ENCODE measurements at places on chromosomes 6 and 20.

GRCh38 chr6:25995507-25995906 lies 32.9 kb downstream of the TRIM38 start:
- DNase-seq, result peak; percentile 20

DNA sequence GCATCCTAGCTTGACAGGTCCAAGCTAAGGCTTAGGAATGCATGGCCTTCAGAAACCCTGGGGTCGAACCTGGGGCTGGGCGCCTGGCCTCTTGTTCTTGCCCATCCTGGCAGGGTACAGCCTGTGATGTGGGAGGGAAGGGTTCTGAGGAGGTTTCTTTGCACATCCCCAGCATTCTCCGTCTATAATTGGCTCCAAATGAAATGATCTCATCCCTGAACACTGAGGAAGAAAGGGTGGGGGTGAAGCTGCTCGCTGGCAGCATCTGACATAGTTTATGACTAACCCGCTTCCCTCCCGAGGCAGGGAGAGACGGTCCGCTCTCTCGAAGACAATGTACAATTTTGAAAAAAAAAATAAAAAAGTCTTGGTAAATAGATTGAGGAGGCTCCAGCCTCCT lies 67.1 kb upstream of the ZNFX1 start:
- no peak for DNase-seq

- DNase-seq, result no peak
These were observed 5.5 kb downstream of the SNRPB start for GRCh38 chr20:2465100-2465499.

DNA sequence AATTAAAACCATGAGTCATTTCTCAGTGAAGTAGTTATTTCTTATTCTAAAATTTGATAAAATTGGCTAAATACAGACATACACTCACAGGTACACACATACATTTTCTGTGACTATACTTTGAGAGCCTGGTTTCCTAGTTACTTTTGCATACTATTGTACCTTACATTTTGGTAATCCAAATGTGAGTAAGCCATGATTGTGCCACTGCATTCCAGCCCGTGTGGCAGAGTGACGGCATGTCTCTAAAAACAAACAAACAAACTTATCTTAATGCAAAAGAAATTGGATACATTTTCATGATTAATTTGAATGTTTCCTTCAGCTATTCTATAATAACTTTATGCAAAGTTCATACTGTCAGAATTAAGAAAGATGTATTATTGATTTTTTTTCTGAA lies 628.8 kb downstream of the GRIK2 start:
- DNase-seq, result no peak

DNA sequence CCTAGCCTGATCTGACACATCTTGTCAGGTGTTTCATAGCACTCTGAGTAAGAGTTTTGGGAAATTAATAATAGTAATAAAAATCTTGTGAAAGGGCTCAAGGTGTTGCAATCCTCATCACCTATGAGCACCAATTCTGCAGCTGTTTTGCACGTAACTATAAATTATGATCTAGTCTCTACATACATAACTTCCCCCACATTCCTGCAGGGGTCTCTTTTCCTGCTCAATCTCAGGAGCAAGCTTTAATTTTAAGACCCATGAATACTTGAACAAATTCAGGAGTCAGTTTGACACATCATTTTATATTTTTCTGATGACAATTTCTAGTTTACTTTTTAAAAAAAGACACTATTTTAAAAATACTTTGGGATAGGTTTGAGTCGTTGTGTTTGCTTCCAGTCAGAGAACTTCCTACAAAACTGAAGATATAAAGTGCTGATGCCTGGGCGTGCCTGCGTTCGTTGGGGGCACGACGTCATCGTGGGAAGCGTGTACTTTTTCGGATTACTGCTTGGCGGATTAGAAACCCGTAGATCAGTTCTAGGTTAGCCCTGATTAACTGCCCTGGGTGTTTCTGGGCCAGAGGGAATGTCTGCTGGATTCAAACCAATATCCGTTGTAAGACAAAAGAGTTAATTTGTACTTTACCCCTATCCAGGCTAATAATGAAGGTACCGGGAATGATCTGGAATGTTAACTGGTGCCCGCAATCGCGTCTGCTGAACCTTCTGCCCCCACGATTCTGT lies 1.0 kb upstream of the E2F3 start:
- peak; percentile 48 for DNase-seq

GRCh38 chr6:110472739-110473138 lies 3.7 kb downstream of the SLC22A16 start:
- no peak for DNase-seq

GRCh38 chr6:132816660-132817059 lies 2.3 kb downstream of the RPS12 start:
- no peak for DNase-seq

DNA sequence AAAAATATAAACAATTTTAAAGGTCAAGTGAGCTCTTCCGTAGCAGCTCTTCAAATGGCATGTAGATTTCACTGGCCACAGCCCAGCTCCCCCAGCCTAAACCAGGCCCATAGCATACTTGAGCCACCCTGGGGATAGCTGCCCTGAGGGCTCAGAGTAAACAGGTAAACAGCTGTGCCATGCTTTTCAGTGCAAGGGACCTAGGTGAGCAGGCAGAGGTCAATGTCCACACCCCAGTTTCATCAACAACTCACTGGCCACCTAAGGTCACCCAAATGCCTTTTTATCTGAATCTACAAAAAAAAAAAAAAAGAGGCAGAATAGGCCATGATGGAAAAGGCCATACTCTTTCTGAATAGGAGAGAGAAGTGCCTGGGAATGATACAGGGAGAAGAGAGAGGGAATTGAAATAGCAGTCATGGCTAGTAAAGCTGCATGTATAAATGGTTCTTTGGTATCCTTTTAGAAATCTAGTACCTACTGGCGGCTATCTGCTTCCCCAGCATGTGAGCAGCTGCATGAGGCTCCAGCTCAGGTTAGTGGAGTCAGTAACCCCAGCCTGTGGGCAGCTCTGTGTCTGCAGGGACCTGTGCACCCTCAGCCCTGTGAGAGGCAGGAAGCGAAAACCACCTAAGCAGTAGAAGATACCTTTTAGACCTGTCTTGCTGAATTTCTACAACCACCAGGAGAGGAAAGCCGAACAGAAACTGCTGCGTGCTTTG lies 77.0 kb downstream of the FOXA2 start:
- no peak for DNase-seq

DNA sequence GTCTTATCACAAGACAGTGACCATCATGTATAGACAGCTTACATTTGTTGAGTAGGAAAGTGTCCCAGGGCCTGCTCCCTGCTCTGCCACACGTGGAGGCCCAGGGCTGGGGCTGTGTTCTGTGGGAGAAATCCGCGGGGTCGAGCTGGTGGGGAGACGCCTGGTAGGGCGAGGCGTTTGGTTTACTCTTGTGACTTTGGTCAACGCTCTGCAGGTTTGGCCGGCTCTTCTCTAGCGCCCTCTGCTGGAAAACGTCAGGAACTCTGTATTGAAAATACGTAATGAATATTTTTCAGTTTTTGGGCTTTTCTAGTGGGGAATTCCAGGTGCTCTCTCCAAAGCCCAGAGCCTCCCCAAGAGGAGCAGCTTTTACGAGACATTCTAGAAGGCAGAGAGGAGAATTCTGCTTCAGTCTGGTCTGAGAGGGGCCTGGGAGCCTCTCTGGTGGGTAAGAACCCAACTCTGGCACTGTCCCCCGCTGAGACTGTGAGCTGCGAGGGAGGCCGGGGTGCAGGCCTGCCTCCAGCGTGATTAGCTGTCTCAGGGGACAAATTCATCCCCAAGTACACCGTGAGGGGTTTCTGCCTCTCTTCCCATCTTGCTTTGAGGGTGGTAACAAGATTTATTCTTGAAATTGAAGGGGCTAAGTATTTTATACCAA lies 112.6 kb upstream of the RALGAPA2 start:
- peak; percentile 68 for DNase-seq

DNA sequence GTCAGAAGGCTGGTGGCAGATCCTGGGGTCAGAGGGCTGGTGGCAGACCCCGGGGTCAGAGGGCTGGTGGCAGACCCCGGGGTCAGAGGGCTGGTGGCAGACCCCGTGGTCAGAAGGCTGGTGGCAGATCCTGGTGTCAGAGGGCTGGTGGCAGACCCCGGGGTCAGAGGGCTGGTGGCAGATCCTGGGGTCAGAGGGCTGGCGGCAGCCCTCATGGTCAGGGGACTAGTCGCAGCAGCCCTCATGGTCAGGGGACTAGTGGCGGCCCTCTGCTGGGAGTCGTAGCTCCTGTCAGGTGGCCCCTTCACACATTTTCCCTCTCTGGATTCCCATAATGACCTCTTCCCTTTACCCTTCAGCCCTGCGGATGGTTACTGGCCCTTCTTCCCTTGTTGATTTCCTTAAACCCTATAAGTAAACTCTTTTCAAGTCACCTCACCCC lies 86.7 kb downstream of the CDC5L start:
- no peak for DNase-seq

DNA sequence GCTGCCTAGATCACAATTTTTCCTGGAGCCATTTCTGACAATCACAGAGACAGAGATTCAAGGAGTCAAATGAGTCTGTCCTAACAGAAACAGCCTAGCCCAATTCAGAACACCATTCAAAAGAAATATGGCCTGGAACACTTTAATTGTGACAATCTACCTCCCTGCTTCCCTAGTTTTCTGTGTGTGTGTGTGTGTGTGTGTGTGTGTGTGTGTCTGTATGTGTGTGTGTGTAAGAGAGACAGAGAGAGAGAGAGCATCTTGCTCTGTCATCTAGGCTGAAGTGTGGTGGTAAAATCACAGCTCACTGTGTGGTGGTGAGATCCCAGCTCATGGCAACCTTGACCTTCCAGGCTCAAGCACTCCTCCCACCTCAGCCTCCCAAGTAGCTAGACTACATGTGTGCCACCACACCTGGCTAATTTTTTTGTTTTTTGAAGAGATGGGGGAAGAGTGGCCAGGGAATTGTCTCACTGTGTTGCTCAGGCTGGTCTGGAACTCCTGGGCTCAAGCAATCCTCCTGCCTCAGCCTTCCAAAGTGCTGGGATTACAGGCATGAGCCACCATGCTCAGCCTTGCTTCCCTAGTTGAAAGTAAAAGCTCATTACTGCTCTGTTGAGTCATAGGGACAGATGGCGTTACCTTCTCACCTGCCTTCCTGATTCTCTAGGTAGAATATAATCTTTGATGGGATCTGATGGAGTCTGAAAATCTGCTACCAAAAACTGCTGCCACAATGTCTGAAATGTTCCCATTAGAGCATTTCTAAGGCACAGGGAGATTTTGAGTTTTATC lies 89.6 kb upstream of the BEND6 start:
- DNase-seq, result no peak

DNA sequence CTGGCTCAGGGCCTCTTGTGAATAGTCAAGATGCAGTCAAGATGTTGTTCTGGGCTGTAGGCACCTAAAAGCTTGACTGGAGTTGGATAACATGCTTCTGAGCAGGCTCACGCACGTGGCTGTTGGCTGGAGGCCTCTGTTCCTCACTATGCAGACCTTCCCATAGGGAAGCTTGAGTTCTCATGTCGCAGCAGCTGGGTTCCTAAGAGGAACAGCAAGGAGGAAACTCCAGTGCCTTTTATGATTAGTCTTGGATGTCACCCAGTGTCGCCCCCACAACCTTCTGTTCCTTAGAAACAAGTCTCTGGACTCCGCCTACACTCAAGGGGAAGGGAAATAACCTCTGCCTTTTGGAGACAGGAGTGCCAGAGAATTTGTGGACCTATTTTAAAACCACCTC lies 210.7 kb downstream of the BCAS1 start:
- DNase-seq, result no peak

GRCh38 chr20:49980140-49981008 lies 2.4 kb upstream of the SNAI1 start:
- DNase-seq, result no peak

DNA sequence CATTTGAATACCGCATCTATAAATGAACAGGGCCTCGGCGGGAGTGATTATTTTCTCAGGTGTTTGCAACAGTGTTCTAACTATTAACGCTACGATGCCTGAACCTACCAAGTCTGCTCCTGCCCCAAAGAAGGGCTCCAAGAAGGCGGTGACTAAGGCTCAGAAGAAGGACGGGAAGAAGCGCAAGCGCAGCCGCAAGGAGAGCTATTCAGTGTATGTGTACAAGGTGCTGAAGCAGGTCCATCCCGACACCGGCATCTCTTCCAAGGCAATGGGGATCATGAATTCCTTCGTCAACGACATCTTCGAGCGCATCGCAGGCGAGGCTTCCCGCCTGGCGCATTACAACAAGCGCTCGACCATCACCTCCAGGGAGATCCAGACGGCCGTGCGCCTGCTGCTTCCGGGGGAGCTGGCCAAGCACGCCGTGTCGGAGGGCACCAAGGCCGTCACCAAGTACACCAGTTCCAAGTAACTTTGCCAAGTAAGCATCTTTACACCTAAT lies 70.9 kb downstream of the HFE start:
- no peak for DNase-seq

DNA sequence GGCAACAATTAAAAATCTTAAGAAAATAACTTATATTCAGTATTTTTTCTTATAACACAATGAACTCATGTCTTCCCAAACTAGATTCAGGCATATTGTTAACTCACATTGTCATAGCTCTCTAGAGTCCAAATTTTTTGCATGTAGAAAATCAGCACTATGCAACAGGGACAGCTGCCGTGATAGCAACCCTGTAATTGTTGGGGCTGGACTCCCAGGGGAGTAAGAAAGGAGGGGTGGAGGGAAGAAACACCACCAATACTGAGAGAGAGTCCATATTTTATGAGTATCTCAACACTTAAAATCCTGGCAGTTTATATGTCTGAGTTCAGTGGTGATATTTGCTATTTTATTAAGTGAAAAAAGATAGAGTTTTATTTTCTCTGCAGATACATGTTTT lies 89.6 kb upstream of the HS3ST5 start:
- DNase-seq, result no peak

- no peak for DNase-seq
These were observed 116.2 kb downstream of the ME1 start for GRCh38 chr6:83314693-83315092.

GRCh38 chr6:100420711-100421110 lies 44.0 kb downstream of the SIM1 start:
- DNase-seq, result no peak

GRCh38 chr6:109706513-109706912 lies 15.4 kb downstream of the FIG4 start:
- DNase-seq, result no peak

- no peak for DNase-seq
These were observed 25.6 kb downstream of the MMP24 start for GRCh38 chr20:35252037-35252461.

DNA sequence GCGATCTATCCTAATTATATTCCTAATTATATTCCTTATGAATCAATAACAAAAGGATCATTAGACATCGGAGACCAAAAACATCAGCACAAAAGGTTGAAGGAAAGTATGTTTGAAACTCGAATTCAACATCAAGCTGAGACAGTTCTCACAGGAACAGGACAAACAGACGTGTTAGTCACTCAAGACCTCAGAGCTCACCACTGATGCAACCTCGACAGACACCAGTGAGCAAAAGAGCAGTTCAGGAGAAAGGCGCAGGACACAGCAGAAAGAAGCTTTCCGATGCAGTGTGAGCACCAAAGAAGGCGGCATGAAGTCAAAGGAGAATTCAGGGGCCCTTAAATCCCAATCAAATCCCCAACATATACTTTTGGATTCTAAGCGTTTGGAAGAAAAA lies 6.3 kb upstream of the RAMACL start:
- DNase-seq, result no peak

- no peak for DNase-seq
These were observed 31.1 kb upstream of the ENPP4 start for GRCh38 chr6:46098678-46099077.
